ENCODE measurements at places on chromosomes 12 and 14.
A peak's percentile ranks its signal among the peaks of the same experiment; 100 is the strongest.

- no peaks in the 10 kb centered on the region for H3K27me3 ChIP-seq
- no peak overlapping the region for H3K4me3 ChIP-seq
- H3K27ac ChIP-seq = no peak overlapping the region
These were observed 132.3 kb downstream of the CHST11 start for GRCh38 chr12:104588921-104589590.

DNA sequence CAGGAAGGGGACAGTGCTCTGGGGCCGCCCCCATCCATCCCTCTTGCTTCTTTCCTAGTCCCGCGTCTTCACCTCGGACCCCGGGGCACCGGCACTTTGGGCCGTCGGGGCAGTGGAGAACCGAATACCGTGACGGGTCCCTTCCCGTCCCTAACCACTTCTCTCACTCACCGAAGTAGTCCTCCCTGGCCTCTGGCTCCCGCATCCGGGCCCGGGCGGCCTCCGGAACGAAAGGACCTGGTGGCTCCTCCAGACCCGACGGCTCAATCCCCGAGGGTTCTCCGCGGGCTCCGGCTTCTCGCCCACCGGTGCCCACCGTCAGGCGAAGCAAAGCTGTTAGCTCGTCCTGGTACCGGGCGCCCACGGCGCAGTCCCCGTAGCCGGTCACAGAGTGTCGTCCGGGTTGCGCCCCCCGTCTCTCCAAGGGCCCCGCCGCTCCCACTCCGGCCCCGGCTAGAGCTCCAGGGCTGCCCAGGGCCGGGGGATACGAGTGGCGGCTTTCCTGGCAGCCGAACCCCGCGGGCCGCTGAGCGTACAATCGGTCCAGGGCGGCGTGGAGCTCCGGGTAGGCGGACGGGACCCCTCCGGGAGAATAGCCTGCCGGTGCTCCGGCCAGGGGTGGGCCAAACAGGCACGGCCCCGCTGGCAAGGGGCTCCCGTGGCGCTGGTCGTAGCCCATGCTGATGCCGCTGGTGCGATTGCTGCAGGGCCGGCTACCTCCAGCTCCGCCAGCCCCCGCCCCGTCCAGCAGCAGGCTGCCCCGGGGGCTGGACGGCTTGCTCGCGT, 1.1 kb downstream of the AJUBA start:
- no peak for DNase-seq
- H3K4me3 ChIP-seq = peak overlapping the region; percentile 8
- H3K4me1 ChIP-seq = peaks cover 10% of the 10 kb centered on the region
- no peak overlapping the region for H3K27ac ChIP-seq

GRCh38 chr12:18483698-18484325, 222.5 kb downstream of the PIK3C2G start:
- H3K27ac ChIP-seq = no peak overlapping the region
- H3K4me1 ChIP-seq = no peaks in the 10 kb centered on the region
- H3K4me3 ChIP-seq = no peak overlapping the region
- H3K36me3 ChIP-seq = no peaks in the 10 kb centered on the region

DNA sequence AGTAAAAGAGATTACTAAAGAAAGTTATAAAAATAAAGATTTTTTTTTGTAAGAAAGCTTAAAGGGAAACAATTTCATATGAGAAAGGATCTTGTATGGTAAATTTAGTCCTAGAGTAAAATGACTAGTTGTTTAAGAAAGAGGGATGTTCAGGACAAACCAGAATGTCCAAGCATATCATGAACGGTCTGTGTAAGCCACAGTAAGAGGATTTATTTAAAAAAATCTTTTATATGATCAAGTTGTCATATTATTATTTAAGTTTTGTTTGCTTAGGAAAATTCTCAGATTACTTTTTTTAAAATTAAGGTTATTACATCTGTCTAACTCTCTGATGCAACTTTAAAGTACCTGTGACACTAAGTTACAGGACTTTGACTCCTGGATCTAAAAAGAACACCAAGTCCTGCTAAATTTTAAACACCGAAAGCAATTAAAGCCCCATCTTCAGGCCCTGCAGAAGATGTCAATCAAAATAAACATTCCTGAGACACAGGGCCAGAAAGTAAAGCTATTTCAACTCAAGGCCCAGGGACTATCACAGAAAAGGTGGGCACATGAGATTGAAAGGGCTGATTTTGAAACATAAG, 17.3 kb upstream of the CCDC196 start:
- DNase-seq = no peak
- no peak overlapping the region for H3K4me3 ChIP-seq
- no peaks in the 10 kb centered on the region for H3K36me3 ChIP-seq

DNA sequence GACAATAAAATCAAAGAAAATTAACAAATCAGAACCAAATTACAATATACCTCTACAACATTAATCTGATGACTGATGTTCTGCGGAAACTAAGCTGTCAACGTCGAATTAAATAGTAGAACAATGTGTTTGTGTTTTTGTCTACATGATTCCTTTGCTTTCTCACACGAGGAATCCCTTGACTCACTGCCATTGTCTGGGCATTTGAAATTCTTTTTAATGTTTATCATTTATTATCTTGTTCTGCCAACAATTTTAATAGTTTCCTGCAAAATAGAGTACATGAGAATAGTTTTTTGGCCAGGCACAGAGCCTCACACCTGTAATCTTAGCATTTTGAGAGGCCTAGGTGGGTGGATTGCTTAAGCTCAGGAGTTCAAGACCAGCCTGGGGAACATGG, 76.6 kb upstream of the KRAS start:
- no peaks in the 10 kb centered on the region for H3K36me3 ChIP-seq
- H3K27me3 ChIP-seq = peaks cover 11% of the 10 kb centered on the region
- no peak overlapping the region for H3K27ac ChIP-seq
- no peak for DNase-seq
- H3K4me1 ChIP-seq = peaks cover 24% of the 10 kb centered on the region

GRCh38 chr12:24408305-24408704, 458.8 kb upstream of the SOX5 start:
- H3K4me1 ChIP-seq = peaks cover 11% of the 10 kb centered on the region
- no peak for DNase-seq
- H3K27me3 ChIP-seq = peaks cover 3% of the 10 kb centered on the region
- no peaks in the 10 kb centered on the region for H3K36me3 ChIP-seq

DNA sequence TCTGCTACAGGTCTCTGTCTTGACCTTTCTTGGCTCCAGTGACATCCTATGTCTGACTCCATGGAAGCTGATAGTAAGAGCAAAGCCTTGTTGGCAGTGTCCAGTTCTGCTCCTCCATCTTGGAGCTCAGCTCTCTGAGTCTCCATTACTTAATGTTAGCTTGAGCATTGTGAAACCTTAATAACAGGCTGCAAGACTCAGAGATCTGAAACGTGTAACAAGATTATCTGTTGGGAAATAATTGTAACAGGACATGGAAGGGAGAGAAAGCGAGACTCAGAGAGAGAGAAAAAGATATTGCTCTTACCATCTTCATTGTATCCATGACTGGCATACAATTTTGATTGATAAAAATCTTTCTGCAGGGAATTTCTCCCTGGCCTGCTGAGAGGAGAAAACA, 1365.7 kb downstream of the AACS start:
- no peaks in the 10 kb centered on the region for H3K4me1 ChIP-seq
- H3K27ac ChIP-seq = no peak overlapping the region
- no peaks in the 10 kb centered on the region for H3K36me3 ChIP-seq
- DNase-seq = no peak
- no peak overlapping the region for H3K4me3 ChIP-seq

GRCh38 chr12:104682790-104683279, 226.1 kb downstream of the CHST11 start:
- peak overlapping the region; percentile 85 for H3K27ac ChIP-seq
- peak overlapping the region; percentile 73 for H3K4me3 ChIP-seq
- H3K4me1 ChIP-seq = peaks cover 90% of the 10 kb centered on the region
- DNase-seq = peak; percentile 84
- H3K27me3 ChIP-seq = no peaks in the 10 kb centered on the region
- peaks cover 45% of the 10 kb centered on the region for H3K36me3 ChIP-seq

DNA sequence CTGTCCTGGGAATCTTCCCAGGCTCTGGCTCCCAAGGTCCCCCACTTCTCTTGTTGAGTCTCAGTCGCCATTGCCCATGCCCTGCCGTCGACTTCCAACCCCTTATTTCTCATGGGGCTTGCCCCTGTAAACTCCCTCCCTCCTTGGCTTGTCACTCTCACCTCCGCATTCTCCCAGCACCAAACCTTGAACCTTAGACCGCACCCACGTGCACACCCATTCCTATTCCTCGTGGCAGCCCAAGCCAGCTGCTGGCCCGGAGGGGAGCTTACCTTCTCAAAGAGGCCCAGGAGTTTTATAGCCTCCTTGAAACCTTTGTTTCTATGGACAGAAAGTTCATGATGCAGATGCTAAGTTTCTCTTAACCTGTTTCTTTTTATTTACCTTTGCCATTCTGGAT, 4.6 kb downstream of the JDP2 start:
- peaks cover 23% of the 10 kb centered on the region for H3K27me3 ChIP-seq
- no peak for DNase-seq
- no peak overlapping the region for H3K27ac ChIP-seq
- H3K4me1 ChIP-seq = peaks cover 15% of the 10 kb centered on the region
- no peaks in the 10 kb centered on the region for H3K36me3 ChIP-seq
